ENCODE measurements at places on chromosomes 3 and 15.
A peak's percentile ranks its signal among the peaks of the same experiment; 100 is the strongest.

- peaks cover 6% of the 10 kb centered on the region for H3K36me3 ChIP-seq
- no peak overlapping the region for H3K4me3 ChIP-seq
- no peaks in the 10 kb centered on the region for H3K4me1 ChIP-seq
- H3K27ac ChIP-seq = peak overlapping the region; percentile 12
- no peak for DNase-seq
- peaks cover 2% of the 10 kb centered on the region for H3K27me3 ChIP-seq
Observed at GRCh38 chr15:25838191-25838870, 24.8 kb downstream of the ATP10A start.

GRCh38 chr3:174439331-174440252, 419.5 kb upstream of the NAALADL2 start:
- peaks cover 4% of the 10 kb centered on the region for H3K27me3 ChIP-seq
- no peak overlapping the region for H3K4me3 ChIP-seq
- H3K27ac ChIP-seq = peak overlapping the region; percentile 100
- peak; percentile 99 for DNase-seq
- peaks cover 30% of the 10 kb centered on the region for H3K4me1 ChIP-seq

GRCh38 chr3:67517781-67518180, 136.6 kb downstream of the SUCLG2 start:
- peaks cover 30% of the 10 kb centered on the region for H3K36me3 ChIP-seq
- H3K4me3 ChIP-seq = no peak overlapping the region
- DNase-seq = no peak
- no peak overlapping the region for H3K27ac ChIP-seq

DNA sequence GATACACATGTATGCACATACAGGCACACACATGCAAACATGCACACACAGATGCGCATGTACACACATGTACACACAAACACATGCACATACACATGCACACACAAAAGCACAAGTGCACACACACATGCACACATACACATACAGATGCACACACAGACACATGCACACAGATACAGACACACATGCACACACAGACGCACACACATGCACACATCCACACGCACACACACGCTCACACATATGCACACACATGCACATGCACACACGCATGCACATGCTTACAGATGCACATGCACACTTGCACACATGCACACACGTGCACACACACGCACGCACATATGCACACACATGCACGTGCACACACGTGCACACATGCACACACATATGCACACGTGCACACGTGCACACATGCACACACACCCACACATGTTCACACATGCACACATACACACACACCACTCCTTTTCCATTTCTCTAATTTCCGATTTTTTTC, 283.8 kb upstream of the FRG2C start:
- H3K27me3 ChIP-seq = peaks cover 46% of the 10 kb centered on the region
- H3K4me1 ChIP-seq = no peaks in the 10 kb centered on the region
- H3K4me3 ChIP-seq = no peak overlapping the region
- H3K36me3 ChIP-seq = no peaks in the 10 kb centered on the region

DNA sequence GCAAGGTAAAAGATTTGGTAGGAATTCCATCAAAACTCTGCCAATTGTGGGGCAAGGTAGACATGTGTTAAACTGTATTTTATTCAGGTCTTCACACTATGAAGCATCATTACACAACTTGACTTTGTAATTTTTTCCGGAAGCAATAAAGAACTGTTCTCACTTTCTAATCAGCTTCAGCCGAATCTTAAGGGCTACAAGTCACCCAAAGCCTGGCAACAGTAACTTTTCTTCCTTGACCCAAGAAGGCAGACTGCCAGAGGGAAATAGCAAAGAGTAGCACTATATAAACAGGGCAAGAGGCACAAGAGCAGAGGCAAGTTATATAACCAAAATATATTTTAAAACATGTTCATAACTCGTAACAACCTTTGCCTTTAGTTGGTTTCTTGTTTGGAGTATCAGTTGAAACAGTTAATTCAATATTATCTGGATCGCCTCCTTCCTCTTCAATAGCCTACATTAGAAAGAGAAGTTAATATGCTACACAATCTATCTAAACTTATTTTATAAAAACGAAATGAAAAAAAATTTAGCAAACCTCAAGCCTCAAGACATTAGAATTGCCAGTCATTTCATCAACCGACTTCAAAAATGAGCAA, 1.4 kb downstream of the SLTM start:
- H3K27ac ChIP-seq = peak overlapping the region; percentile 88
- peaks cover 22% of the 10 kb centered on the region for H3K4me1 ChIP-seq
- peak overlapping the region; percentile 97 for H3K4me3 ChIP-seq
- DNase-seq = peak; percentile 49

GRCh38 chr15:78264304-78265136, at the start of gene DNAJA4:
Gene DNAJA4, plus strand, starts transcription at chr15:78264562. Its CDS starts 202 bp downstream, at chr15:78264764.
- no peak within 1 kb of the TSS for H3K27ac ChIP-seq
- no peak within 1 kb of the TSS for H3K4me3 ChIP-seq
- peaks cover 11% of the 10 kb centered on the region for H3K4me1 ChIP-seq
- peaks cover 32% of the 10 kb centered on the region for H3K27me3 ChIP-seq

- H3K4me3 ChIP-seq = no peak overlapping the region
- peaks cover 16% of the 10 kb centered on the region for H3K4me1 ChIP-seq
- peaks cover 10% of the 10 kb centered on the region for H3K27me3 ChIP-seq
- no peak overlapping the region for H3K27ac ChIP-seq
- no peaks in the 10 kb centered on the region for H3K36me3 ChIP-seq
Observed at GRCh38 chr15:63893866-63894661, 60.3 kb upstream of the HERC1 start.

- H3K4me1 ChIP-seq = no peaks in the 10 kb centered on the region
- DNase-seq = no peak
- no peaks in the 10 kb centered on the region for H3K36me3 ChIP-seq
- peaks cover 14% of the 10 kb centered on the region for H3K27me3 ChIP-seq
Observed at GRCh38 chr15:99999282-100000070, 266.2 kb upstream of the LYSMD4 start.

DNA sequence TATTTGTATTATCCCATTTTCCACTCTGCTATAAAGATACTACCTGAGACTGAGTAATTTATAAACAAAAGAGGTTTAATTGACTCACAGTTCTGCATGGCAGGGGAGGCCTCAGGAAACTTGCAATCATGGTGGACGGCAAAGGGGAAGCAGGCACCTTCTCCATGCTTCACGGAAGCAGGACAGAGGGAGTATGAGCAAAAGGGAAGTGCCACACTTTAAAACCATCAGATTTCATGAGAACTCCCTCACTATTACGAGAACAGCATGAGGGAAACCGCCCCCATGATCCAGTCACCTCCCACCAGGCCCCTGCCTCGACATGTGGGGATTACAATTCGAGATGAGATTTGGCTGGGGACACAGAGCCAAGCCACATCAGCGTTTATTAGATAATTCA, 172.8 kb downstream of the NR2F2 start:
- no peak overlapping the region for H3K27ac ChIP-seq
- peaks cover 10% of the 10 kb centered on the region for H3K27me3 ChIP-seq
- no peaks in the 10 kb centered on the region for H3K36me3 ChIP-seq
- no peaks in the 10 kb centered on the region for H3K4me1 ChIP-seq
- H3K4me3 ChIP-seq = no peak overlapping the region
- DNase-seq = no peak

DNA sequence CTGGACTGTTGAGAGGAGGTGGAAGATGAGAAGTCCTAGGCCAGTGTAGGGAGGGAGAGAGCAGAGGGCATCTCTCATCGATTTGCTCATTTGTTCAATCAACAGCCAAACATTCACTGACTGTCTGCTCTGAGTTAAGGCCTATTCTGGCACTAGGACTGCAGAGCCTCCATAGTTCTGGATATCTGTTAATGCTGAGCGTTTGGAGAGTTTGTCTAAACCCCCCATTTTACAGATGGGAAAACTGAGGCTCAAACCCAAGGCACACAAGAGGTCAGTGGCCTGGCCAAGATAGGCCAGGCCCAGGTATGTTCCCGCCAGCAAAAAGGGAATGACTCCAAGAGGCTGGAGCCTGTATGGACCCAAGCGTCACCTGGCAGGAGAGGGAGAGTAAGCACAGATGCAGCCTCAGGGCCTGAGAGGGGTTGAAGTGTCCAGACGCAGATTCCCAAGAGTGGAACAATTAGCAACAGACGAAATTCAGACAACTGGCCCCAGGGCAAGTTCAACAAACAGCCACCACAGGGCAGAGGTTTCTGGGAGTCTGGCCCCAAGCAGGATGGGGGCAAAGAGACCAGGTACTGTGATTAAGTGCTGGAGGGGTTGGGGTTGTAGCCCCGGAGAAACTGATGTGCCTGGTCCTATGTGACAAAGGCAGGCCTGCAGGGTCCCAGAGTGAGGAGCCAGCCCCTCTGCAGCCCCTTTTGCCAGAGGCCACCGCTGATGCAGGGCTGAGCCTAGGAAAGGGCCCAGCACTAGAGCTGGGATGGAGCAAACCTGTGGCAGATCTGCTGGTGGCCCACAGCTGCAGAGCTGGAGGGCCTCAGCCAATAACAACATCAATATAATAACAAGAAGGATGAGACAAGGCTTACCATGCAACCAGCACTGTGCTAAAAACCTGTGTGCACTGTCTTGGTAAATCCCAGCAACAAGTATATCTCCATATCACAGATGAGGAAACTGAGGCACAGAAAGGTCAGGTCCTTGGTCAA, 245.1 kb upstream of the TLE3 start:
- no peaks in the 10 kb centered on the region for H3K4me1 ChIP-seq
- DNase-seq = no peak
- peaks cover 41% of the 10 kb centered on the region for H3K27me3 ChIP-seq
- H3K36me3 ChIP-seq = no peaks in the 10 kb centered on the region
- no peak overlapping the region for H3K27ac ChIP-seq

GRCh38 chr3:121707531-121708273, 41.8 kb downstream of the GOLGB1 start:
- H3K27ac ChIP-seq = no peak overlapping the region
- no peak for DNase-seq
- peaks cover 28% of the 10 kb centered on the region for H3K36me3 ChIP-seq
- H3K4me1 ChIP-seq = 0 out of 2 replicates have a peak, but pooled peaks cover 5% of the 10 kb centered on the region
- no peaks in the 10 kb centered on the region for H3K27me3 ChIP-seq

DNA sequence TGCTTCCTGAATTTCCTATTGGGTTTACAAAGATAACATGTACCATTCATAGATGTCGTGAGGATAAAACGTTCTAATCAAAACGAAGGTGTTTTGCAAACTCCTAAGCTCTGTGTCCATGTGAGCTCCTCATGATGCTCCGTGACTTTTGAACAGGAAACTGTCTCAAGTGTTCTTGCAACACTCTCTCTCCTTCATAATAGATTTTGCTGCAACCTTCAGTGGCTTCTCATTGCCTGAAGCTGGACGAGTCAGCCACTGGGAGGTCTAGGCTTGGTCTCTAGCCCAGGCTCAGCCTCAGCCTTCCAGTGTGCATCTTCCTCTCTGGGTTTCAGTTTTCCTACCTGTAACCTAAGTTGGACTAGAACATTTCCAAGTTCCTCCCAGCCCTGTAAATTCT, 18.7 kb upstream of the BCL2A1 start:
- peaks cover 19% of the 10 kb centered on the region for H3K4me1 ChIP-seq
- H3K36me3 ChIP-seq = no peaks in the 10 kb centered on the region
- H3K27me3 ChIP-seq = peaks cover 3% of the 10 kb centered on the region
- DNase-seq = peak; percentile 7

DNA sequence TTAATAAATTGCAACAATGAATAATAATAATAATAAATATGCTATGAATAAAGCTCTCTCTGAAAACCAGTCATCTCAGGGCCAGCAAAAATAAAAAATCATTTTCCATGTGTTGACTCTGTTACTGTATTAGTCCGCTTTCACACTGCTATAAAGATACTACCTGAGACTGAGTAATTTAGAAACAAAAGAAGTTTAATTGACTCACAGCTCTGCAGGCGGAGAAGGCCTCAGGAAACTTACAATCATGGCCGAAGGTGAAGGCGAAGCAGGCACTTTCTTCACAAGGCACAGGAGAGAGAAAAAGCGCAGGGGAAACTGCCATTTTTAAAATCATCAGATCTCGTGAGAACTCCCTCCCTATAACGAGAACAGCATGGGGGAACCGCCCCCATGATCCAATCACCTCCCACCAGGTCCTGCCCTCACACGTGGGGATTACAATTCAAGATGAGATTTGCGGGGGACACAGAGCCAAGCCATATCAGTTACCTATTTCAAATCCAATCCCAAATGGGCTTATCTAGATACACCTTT, 224.1 kb downstream of the IGSF11 start:
- H3K4me1 ChIP-seq = no peaks in the 10 kb centered on the region
- peak overlapping the region; percentile 76 for H3K4me3 ChIP-seq
- H3K27ac ChIP-seq = no peak overlapping the region
- H3K27me3 ChIP-seq = peaks cover 5% of the 10 kb centered on the region
- DNase-seq = no peak
- H3K36me3 ChIP-seq = no peaks in the 10 kb centered on the region

DNA sequence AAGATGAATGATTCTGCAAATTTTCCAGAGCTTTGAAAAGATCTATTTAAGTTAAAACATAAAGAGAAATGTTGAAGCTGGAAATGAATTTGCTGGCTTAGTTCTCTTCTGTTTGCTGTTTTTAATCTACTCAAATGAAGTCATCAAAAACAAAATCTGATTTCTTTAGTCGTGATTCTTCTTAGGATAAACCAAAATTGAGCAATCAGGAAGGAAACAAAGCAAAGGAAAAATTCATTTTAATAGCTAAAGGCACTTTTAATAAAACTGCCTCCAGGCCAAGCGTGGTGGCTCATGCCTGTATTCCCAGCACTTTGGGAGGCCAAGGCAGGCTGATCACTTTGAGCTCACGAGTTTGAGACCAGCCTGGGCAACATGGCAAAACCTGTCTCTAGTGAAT, 91.2 kb downstream of the DUT start:
- DNase-seq = no peak
- H3K27me3 ChIP-seq = peaks cover 47% of the 10 kb centered on the region
- H3K4me1 ChIP-seq = peaks cover 91% of the 10 kb centered on the region
- peak overlapping the region; percentile 89 for H3K27ac ChIP-seq
- peaks cover 93% of the 10 kb centered on the region for H3K36me3 ChIP-seq
- H3K4me3 ChIP-seq = 0 out of 2 replicates have a peak overlapping the region, but pooled peaks have one; percentile 52

DNA sequence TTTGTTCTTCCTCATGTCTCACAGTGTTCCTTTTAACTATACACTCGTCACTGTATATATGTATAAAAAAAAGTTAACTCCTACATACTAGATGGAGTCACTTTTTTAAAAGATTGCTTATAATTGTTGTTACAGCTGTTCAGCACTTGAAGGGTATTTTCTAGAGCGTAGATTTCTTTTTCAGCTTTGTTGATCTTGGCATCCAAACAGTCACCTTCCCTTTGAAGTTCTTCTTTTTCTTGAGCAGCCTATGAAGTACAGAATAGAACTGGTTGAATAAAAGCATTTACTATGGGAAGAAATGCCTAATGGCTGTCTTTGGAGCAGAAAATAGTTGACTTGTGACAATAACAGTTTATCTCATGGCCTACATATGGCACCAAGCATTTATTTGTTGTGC, 17.8 kb downstream of the TTC14 start:
- no peaks in the 10 kb centered on the region for H3K27me3 ChIP-seq
- DNase-seq = no peak
- H3K4me1 ChIP-seq = no peaks in the 10 kb centered on the region
- no peak overlapping the region for H3K4me3 ChIP-seq
- no peak overlapping the region for H3K27ac ChIP-seq
- peaks cover 8% of the 10 kb centered on the region for H3K36me3 ChIP-seq

All from HFFc6 (cell line).